ENCODE measurements at places on chromosomes 7 and 10.
A peak's percentile ranks its signal among the peaks of the same experiment; 100 is the strongest.

- no peak for DNase-seq
Measured at GRCh38 chr7:38070718-38071117, 107.3 kb upstream of the STARD3NL start.

GRCh38 chr7:96017877-96018276, 245.5 kb downstream of the DYNC1I1 start:
- no peak for DNase-seq

- no peak for DNase-seq
Measured at GRCh38 chr7:90596671-90597562, 796 bp downstream of the CDK14 start.

DNA sequence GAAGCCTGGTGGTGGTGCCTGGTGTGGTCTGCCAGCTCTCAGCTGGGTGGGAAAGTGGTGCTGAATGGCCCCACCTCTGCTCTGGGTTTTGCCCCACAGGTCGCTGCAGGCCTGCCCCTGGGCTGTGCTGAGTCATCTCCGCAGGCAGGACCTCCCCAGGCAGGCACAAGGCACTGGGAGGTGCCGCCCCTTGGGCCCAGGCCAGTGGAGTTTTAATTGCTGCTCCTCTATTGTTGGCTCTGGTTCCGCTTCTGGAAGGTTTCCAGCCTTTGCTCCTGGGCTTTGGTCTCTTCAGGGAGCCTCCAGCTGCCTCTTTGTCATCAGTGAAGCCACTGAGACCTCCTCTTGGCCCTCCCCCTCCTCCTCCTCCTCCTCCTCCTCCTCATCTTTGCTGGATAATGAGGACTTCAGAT, 180.3 kb upstream of the GRB10 start:
- no peak for DNase-seq

GRCh38 chr7:122629412-122629953, 69.4 kb downstream of the RNF133 start:
- no peak for DNase-seq

- DNase-seq = no peak
Measured at GRCh38 chr7:10455936-10456335, 517.7 kb upstream of the PHF14 start.

GRCh38 chr10:127963136-127963535, 56.2 kb downstream of the PTPRE start:
- no peak for DNase-seq

GRCh38 chr10:34808801-34809745, 6.0 kb downstream of the PARD3 start:
- DNase-seq = no peak

DNA sequence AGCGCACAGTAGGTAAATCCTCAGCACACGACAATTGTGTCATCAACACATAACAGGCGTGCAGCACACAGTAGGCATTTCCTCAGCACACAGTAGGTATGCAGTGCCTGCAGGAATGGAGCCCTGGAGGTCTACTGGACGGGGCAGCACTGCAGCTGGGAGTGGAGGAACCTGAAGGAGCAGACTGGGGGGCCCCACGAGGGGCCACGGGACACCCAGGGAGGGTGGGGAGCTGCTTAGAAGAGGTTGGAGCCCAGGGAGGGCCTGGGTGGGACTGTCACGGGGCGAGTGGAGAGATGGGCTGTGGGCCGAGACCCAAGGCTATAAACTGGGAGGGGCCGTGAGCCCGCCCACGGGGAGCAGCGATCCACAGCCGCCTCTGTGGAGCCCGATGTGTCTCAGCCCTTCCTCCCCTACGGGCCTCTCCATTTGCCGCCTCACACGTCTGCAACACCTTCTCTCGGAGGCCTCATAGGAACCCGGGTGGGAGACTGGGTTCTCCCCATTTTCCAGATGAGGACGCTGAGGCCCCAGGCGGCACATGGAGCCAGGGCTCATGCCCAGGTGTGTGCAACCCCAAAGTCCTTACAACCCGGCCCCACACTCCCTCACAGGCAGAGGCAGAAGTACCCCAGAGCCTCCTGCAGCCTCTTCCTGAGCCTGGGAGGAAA, 101.5 kb downstream of the MICALL2 start:
- DNase-seq = peak; percentile 21

GRCh38 chr10:71472912-71473311, 76.2 kb downstream of the CDH23 start:
- no peak for DNase-seq

GRCh38 chr7:38833329-38833728, 75.7 kb downstream of the VPS41 start:
- DNase-seq = no peak

GRCh38 chr10:125163803-125164202, 3.4 kb upstream of the CTBP2 start:
- no peak for DNase-seq

- DNase-seq = no peak
Measured at GRCh38 chr10:131574707-131575430, 263.3 kb upstream of the TCERG1L start.

GRCh38 chr10:20405050-20405449, 492.1 kb downstream of the NEBL start:
- DNase-seq = no peak

DNA sequence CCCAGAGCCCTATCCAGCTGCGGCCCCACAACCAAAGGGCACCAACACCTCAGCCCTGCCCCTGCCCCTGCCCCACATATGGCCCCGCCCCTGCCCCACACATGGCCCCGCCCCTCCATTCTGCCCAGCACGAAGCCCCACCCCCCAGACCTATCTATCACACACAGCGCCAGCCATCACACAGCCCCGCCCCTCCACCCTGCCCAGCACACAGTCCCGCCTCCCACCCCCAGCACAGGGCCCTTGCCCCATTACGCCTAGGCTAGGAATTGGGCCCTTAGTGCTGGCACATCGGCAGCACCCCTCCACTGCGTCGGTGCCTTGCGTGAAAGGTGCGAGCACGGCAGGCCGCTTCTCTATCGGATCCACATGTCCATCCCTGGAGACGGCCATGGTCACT, 126.8 kb downstream of the MAD1L1 start:
- no peak for DNase-seq

DNA sequence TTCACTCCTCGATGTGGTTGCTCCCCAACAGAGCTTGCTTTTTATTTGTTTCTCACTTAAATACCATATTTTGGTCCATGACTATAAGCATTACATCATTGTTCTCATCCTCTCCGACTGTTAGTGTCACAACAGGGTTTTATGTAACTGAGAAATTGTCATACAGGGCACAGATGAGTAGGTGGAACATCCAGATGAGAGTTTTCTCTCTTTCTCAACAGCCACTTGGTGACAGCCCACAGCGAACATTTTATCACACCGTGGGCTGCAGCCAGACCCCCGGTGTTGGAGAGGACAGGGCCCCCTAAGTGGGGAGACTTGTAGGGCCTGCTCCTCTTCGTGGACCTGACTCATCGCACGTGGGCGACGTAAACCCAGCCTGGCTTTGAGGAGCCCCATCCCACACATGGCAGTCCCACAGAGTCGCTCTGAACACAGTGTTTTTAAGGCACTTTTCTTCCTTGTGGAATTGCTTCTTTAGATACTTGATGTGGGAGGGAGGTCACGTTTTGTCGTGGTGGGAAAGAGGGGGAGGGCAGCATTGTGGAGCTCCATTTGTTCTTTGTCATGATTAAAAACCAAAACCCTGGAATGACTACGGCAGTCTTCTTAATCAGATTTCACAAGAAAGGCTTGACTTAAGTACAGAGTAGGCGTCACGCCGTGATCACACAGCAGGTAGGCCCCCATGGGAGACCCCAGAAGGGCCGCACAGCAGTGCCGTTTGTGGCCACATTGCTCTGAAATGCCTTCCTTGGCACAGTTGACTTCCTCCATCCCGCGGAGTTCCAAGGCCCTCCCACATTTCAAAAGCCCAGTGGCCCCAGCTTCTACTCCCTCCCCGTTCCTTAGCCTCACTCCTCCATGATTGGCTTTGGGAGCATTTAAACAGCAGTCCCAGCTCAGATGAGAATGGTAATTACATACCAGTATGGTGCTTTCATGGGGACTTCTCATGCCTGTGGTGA, 220.6 kb downstream of the CCDC3 start:
- DNase-seq = peak; percentile 17

GRCh38 chr7:69114374-69114773, 483.9 kb upstream of the AUTS2 start:
- no peak for DNase-seq

DNA sequence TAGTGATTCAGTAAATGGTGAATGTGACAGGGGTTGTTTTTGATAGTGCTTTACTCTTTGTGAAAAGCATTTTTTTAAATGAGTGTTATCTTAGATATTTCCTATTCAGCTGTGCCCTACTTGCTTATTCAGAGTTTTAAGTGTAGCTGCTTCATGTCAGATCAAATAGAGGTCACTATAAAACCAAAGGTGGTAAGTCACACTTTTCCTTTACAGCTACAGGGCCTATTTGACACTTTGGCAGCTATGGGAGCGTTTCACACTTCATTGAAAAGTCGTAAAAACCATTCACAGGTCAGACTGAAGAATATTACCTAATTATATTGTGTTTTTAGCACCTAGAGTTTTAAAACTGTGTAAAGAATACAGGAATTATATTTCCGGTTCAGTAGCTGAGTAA, 67.3 kb downstream of the ANKIB1 start:
- no peak for DNase-seq

GRCh38 chr10:1653321-1653720, 84.0 kb downstream of the ADARB2 start:
- DNase-seq = no peak

Measured in activated naive CD8-positive, alpha-beta T cell treated with anti-CD3 and anti-CD28 coated beads, Interleukin-2, amount 50 U/mL, for 24 hours (primary cell).